ENCODE measurements at places on chromosomes 16 and 17. TPM values are rescaled to one million over a fixed set of nuclear protein-coding genes. Genes with fewer than 3 reads are reported as not detected.

DNA sequence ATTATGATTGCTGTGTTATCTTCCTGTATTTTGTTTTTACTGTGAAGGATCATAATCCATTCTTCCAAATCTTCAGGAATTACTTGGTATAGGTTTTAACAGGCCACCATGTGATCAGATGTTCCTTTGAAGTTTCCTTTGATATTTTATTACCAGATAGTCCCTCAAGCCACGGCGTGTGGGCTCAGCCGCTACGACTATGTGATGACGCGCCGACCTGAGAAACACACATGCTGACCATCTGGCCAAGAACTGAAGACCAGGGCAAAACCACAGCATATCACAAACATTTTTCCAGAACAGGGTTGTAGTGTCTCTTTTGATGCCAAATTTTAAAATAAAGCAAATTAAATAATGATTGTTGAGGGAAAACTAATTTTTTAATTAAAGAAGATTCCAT lies 47.3 kb downstream of the ZCCHC14 start:
- no peak for DNase-seq

DNA sequence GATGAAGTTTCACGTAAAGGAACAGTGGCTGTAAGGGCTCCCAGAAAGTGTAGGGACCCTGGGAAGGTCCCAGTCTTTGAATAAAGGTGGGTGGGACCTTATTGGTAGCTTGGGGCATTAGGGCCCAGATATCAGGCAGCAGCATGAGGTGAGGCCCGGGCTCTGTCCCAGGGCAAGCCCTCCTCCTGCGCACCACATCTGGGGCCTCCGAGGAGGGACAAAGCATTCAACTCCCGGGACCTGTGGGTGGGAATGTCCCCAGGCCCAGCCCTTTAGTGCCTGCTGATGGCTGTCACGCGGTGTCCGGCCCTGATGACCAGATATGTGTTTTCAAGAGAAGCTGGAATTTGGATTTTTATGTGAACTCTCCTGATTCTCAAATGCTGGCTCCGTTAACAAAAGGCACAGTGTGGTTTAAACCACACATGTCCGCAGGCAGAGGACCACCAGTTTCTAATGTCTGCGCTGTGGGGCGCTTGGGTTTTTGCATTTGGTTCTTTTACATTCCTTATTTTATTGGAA lies 30.4 kb downstream of the RAI1 start:
- no peak for DNase-seq

CHD9 gene
- 30.0 TPM for polyA plus RNA-seq

DNA sequence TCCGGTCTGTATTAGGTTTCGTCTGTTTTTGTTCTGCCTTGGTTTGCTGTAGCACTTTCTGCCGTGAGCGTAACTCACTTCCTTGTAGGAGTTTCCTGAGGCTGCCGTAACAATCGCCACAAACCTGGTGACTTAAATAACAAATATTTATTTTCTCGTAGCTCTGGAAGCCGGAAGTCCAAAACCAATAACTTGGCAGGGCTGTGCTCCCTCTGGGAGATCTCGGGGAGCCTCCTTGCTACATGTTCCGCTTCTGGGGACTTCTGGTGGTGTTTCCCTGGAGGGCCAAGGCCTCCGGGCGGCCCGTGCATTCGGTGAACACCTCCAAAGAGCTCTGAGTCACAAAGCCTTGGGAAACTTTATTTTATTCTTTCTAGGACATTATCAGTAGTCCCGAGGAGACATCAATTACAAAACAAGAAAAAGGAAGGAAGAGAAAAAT lies 6.8 kb upstream of the WDR45B start:
- no peak for DNase-seq

ETV4 gene
- polyA plus RNA-seq, result 4.2 TPM

GRCh38 chr17:73909186-73909585 lies 264.9 kb upstream of the SDK2 start:
- DNase-seq, result no peak

- no peak for DNase-seq
These were observed 87.9 kb upstream of the TOB1 start for GRCh38 chr17:50953831-50954601.

ODAD4 gene
- 0.92 TPM for polyA plus RNA-seq

SLC43A2 gene
- 5.0 TPM for polyA plus RNA-seq

DNA sequence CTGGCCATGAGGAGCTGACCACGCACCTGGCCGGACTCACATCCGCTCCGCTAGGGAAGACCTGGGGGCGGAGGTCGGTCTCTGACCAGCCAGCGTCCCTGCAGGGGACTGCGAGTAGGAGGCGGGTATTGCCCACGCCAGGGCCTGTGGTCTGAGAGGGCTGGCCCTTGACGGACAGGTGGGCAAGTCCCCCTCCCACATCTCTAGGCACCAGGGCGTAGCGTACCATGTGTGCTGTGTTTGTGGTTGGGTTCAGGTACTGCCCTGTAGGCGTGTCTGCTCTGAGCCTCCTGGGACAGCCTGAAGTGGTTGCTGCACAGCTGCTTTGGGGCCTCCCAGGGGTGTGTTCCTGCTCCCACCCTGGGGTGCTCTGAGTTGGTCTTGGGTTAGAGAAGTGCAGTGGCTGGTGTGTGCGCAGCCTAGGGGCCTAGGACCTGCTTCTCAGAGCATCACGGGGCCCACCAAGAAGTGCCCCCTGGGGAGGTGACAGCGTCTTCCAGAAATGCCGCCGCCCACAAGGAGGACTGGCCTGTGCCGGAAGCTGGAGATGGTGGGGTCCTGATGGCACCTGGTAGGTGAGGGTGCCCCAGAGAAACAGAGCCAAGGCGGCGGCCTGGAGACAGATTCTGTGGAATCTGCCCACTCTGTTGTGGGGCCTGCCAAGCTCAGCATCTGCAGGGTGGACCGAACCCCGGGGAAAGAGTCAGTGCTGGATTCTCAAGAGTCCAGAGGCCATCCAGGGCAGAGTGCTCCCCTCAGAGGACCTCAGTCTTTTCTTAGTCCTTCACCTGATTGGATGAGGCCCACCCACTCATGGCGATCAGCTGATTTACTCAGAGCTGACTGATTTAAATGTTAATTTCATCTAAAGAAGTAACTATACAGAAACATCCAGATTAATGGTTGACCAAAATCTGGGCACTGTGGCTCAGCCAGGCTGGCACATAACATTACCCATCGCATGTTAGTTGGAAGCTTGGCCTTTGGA lies 48.3 kb downstream of the WDR45B start:
- DNase-seq, result no peak

DNA sequence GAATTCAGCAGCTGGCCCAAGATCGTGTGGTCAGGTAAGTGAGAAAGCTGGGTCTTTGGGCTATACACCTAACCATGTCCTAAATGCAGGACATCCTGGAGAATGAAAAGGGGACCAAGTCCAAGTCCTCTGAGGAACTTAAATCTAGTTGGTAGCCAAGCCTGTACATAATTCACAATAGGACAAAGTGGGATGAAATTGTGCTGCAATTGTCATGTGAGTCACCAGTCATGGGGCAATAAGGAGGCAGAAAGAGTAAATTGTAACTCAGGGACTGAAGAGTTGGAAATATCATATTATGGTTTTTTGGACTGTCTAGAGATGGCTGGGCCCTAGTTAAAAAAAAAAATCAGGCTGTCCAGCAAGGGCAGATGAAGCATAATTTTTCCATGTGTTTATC lies 202.6 kb downstream of the CYLD start:
- DNase-seq, result no peak

DNA sequence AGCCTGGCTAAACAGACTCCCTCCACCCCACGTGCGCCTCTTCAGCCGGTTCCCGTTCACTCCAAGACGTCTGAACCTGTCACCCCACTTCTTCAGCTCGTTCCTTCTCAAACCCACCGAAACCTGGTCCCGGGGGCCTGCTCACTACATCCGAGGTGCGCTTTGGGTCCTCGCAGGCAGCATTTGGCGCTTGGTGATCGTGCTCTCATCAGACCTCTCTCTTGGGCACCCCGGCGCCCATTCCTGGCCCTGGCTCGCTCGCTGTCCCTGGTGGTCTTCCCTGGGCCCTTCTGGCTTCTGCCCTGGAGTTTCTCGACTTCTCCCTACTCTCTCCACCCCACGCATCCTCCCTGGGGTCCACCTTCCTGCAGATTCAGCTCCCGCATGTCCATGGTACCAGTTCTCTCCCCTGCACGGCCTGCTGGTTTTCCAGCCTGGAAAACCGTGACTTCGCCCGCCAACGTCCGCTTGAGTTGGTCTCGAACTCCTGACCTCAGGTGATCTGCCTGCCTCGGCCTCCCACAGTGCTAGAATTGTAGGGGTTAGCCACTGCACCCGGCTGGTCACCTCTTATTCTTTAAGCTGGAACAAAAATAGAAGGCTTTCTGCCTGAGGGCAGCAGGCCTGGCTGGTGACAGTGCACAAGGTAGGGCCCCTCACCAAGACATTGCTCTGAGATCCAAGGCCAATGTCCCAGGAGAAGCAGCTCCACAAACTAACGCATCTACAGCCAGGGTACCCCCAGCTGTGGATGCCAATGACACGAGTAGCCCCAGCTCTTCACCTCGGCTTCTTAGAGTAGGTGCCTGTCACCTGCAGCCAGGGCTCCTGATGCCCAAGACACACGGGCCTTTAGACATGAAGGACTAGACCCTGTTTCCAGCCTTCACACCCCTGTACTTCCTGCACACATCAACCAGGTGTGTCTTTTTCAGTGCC lies 1.1 kb upstream of the MEAK7 start:
- no peak for DNase-seq

MFSD6L gene
- not detected for polyA plus RNA-seq

GRCh38 chr17:63698886-63699637 lies 863 bp downstream of the LIMD2 start:
- no peak for DNase-seq

DNA sequence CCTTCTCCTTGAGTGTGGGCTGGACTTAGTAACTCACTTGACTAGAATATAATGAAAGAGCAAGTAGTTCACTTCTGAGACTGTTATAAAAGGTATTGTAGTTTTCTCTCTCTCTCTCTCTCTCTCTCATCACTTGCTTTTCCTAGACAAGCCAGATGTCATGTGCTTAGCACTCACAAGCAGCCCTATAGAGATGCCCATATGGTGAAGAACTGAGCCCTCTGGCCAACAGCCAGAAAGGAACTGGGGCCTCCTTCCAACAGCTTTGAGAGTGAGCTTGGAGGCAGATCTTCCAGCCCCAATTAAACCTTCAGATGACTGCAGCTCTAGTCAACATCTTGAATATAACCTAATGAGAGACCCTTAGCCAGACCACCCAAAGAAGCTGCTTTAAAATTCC lies 440.5 kb downstream of the GRIN2A start:
- DNase-seq, result no peak

DNA sequence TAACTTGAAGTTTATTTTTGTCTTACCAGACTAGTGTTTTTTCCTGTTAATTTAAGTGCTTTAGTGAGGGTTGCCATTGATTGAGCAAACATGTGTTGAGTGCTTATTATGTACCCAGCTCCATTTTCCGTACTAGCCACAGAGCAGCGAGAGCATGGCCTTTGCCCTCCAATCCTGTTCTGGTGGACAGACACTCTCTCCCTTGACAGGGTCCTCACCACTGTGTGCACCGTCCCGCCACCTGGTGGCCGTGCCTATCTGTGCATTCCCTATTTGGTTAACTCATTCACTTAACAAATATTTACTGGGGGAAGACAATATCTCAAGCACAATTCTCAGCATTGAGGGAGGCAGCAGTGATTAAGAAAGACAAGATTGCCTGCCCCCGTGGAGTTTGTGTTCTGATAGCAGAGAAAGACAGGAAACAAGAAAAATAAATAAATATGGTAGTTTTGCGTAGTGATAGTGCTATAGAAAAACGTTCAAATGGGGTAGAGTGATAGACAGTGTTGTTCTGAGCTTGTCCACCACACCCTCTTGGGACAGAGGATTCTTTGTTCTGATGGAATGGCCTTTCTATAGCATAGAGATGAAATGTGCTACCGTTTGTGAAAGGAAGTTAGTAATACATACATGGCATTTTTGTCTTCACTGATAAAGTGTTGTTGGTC lies 13.0 kb downstream of the CDH13 start:
- no peak for DNase-seq

DNA sequence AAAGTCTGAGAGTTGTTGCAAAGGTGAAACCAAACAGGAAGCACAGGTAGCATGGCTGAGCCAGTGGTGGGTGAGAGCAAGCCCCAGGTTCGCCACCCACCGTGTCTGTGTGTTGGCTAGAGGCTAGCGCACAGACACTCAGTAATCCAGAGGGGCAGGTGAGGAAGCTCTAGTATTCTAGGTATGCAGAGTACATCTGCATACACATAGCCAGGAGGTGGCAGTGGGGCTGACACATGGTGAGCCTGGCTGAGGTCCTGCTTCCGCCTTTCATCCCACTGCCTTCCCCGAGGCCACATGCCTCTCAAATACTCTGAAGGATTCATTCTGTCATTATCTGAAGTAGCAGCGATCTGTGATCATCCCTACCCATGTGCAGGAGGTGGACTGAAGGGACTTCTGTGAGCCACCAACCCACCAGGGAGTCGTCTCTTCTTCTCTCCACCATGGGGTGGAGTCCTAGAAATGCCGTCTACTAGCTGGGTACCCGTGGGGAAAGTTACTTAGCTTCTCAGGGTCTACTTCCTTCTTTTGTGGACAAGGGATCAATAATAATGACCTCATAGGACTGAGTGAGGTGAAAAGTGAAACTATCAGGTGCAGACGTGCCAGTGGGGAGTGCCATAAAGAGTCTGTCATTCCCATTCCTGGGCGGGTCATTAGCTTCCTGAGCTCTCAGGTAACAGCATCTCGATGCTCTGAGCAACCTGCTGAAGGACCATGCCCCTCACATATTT lies 36.0 kb upstream of the ICAM2 start:
- no peak for DNase-seq

- no peak for DNase-seq
These were observed 50.9 kb downstream of the MRC2 start for GRCh38 chr17:62678214-62678919.

DNA sequence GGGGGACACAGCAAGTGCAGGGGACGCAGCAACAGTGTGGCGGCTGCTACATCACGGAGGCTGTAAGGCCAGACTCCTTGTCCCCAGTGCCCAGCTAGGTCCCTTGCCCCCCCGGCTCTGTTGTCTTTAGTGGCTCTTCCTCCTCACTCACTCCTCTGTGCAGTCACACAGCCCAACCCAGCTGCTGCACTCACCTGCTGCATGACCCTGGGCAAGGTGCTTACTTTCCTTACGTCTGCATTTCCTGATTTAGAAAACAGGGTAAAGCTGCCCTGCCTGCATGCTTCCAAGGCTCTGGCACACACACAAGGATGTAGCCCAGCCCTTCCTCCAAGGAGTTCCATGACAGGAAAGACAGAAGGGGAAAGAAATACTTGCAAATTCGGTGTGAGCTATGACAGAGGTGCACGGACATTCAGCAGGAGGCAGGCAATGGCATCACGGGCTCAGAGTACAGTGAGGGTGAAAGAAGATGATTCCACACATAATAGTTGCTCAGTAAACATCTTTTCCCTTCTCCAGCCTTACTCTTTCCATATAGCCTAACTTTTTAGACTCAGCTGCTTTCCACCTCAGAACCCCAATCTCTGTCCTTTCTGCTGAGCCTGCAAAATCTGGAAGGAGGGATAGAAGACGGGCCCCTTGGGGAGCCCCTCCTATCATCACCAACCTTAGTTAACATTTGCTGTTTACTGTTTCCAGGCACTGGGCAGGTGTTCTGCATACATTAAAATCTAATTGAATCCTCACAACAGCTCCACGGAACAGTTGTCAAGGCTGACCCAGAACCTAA lies 150.9 kb downstream of the MRM1 start:
- DNase-seq, result no peak

DLX4 gene
- polyA plus RNA-seq, result 0.29 TPM

- no peak for DNase-seq
These were observed 217.4 kb upstream of the TNRC6C start for GRCh38 chr17:77741109-77741508.

KRT12 gene
- not detected for polyA plus RNA-seq

Data from BJ (cell line).